Mesothelial cell of epicardium (in vitro differentiated cells): ENCODE measurements at places on chromosomes 3 and 15.

DNA sequence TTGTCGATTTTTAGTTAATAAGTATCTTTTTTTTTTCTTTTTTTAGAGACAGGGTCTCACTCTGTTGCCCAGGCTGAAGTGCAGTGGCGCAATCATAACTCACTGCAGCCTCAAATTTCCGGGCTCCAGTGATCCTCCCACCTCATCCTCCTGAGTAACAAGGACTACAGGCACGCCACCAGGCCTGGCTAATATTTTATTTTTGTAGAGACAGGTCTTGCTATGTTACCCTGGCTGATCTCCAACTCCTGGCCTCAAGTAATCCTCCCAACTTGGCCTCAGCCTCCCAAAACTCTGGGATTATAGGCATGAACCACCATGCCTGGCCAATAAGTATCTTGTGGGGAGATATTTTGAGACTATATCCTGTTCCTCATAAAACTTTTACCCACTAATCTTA is 29.4 kb upstream of the ARID3B start:
- no peak for DNase-seq

GRCh38 chr3:177483182-177483967 is 286.1 kb upstream of the TBL1XR1 start:
- no peak for DNase-seq

- DNase-seq = no peak
Measured at GRCh38 chr3:11197484-11197883, 43.2 kb downstream of the HRH1 start.

DNA sequence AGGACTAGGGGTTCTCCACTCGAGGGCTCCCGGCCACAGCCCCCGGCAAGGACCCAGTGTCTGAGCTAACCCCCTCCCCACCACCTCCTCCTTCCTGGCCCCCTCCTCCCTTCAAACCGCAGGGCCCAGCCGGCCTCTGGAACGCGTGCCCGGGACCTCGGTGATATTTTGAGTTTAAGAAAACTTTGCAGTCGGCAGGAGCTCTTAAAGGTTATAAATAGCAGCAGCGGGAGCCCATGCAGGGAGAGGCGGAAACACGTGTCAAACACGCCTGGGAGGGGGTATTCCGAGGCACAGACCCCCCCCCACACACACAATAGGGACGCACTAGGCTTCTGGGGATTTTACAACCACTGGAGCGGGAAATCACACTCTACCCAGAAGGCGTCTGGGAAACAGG is 3.1 kb upstream of the PTH1R start:
- no peak for DNase-seq

GRCh38 chr3:15722877-15723623 is 74.7 kb downstream of the ANKRD28 start:
- no peak for DNase-seq
